ENCODE measurements at places on chromosomes 1 and 21. TPM values are rescaled to one million over a fixed set of nuclear protein-coding genes. Genes with fewer than 3 reads are reported as not detected.

ZNF362 gene
- 20.4 TPM for polyA plus RNA-seq

S100A8 gene
- 28.0 TPM for polyA plus RNA-seq

TNFRSF9 gene
- polyA plus RNA-seq = not detected

KCNA2 gene
- polyA plus RNA-seq = not detected

FMO2 gene
- polyA plus RNA-seq = not detected

CLCA2 gene
- polyA plus RNA-seq = not detected

NUF2 gene
- 1.2 TPM for polyA plus RNA-seq
